ENCODE measurements at places on chromosomes 1 and 21. TPM values are rescaled to one million over a fixed set of nuclear protein-coding genes. Genes with fewer than 3 reads are reported as not detected.

DNA sequence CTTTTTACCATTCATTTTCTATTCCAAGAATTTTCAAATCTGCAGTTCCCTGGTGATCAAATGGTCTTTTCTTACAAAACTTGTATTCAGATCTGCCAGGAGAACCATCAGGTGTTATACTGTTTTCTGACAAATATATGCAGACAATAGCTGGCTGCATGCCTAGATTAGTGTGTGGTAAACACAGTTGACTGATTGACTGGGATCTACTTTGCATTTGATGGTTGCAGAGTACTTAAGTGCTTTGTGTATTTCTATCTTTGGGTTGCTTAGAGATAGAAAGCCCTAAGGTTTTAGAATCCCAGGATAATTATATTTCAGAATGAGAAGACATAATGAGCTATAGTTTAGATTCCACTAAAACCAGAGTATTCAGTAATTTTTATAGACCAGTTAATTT, 102.0 kb upstream of the CHODL start:
- no peaks in the 10 kb centered on the region for H3K27me3 ChIP-seq
- H3K4me3 ChIP-seq = no peak overlapping the region
- H3K4me1 ChIP-seq = no peaks in the 10 kb centered on the region
- H3K27ac ChIP-seq = no peak overlapping the region
- no peak for DNase-seq

Gene LEFTY2
- 24.5 TPM for total RNA-seq

Gene TMEM50B
- total RNA-seq = 107 TPM

- H3K27me3 ChIP-seq = no peaks in the 10 kb centered on the region
- DNase-seq = no peak
- H3K36me3 ChIP-seq = no peaks in the 10 kb centered on the region
- H3K27ac ChIP-seq = no peak overlapping the region
- no peaks in the 10 kb centered on the region for H3K4me1 ChIP-seq
- no peak overlapping the region for H3K4me3 ChIP-seq
Measured at GRCh38 chr1:52944566-52944965, 17.5 kb downstream of the SCP2 start.

DNA sequence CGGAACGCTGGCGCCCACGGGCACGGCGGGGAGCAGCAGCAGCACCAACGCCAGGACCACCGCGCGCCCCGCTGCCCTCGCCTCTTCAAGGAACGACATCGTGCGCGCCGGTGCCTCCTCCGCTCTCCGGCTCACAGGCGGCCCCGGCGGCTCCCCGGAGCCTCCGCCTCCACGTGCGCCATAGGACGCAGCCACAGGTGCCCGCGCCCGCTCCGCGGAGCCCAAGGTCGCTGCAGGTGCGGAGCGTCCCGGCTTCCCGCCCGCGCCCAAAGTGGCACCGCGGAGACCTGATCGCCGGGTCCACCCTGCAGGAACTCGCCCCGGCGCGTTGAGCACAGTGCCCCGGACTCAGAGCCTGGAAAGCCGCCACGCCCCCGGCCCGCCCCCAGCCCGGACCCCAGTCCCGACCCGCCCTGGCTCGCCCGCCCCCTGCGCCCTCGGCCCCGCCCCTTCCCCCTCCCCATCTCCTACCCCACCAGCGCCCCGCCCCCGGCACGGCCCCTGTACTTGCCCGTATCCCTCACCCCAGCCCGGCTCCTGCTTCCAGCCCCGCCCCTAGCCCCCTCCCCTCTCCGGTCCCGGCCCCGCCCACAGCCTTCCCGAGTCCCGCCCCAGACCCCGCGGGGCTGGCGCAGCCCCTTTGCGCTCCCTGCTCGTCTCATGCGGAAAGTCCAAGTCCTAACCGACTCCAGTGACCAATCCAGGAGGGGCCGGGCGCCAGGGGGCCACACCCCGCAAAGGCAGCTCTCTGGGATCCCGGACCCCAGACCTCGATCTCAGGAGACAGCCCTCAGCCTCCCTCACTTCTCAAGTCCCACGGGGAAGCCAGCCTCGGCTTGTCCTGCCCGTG, at the start of gene MEGF6:
Gene MEGF6, minus strand, starts transcription at position 339 of the 850 bp plus-strand sequence. Its CDS starts 240 bp downstream, at position 99.
- peak within 1 kb of the TSS; percentile 25 for H3K4me3 ChIP-seq
- peaks cover 11% of the 10 kb centered on the region for H3K4me1 ChIP-seq
- H3K36me3 ChIP-seq = no peaks in the 10 kb centered on the region
- H3K27ac ChIP-seq = no peak within 1 kb of the TSS
- peak; percentile 66 for DNase-seq

Gene IL20
- total RNA-seq = not detected

Gene CD1B
- not detected for total RNA-seq

DNA sequence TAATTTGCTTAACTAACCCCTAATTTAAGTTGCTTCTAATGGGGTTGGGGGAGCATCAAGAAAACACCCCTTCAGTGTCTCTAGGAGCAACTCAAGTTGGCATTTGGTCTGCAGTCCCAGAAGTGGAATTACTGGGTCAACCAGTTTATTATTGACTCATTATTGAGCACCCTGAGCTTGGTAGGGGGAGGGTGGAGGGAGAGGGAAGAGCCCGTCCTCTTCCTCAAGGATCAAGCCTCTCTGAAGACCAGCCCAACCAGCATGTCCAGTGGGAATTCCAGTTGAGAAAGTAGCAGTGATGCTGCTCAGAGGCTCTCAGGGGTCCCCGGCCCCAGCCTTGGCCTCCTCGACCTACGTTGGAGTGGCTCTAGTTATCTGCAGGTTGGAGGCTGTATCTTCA, 2.1 kb upstream of the PLA2G2F start:
- no peaks in the 10 kb centered on the region for H3K4me1 ChIP-seq
- no peak for DNase-seq
- H3K4me3 ChIP-seq = no peak overlapping the region
- H3K27me3 ChIP-seq = no peaks in the 10 kb centered on the region
- H3K36me3 ChIP-seq = no peaks in the 10 kb centered on the region

- peaks cover 45% of the 10 kb centered on the region for H3K4me1 ChIP-seq
- H3K36me3 ChIP-seq = no peaks in the 10 kb centered on the region
- no peak for DNase-seq
- H3K27ac ChIP-seq = no peak overlapping the region
Measured at GRCh38 chr1:23695667-23696066, 4.1 kb downstream of the RPL11 start.

- peaks cover 22% of the 10 kb centered on the region for H3K4me1 ChIP-seq
- no peaks in the 10 kb centered on the region for H3K36me3 ChIP-seq
- DNase-seq = peak; percentile 89
- H3K27me3 ChIP-seq = no peaks in the 10 kb centered on the region
- H3K27ac ChIP-seq = peak within 1 kb of the TSS; percentile 87
Measured at GRCh38 chr1:231626535-231626950, at the start of gene DISC1. Gene DISC1, plus strand, starts transcription at chr1:231626790. Its CDS starts 78 bp downstream, at chr1:231626868.

Gene CFAP126
- total RNA-seq = not detected

DNA sequence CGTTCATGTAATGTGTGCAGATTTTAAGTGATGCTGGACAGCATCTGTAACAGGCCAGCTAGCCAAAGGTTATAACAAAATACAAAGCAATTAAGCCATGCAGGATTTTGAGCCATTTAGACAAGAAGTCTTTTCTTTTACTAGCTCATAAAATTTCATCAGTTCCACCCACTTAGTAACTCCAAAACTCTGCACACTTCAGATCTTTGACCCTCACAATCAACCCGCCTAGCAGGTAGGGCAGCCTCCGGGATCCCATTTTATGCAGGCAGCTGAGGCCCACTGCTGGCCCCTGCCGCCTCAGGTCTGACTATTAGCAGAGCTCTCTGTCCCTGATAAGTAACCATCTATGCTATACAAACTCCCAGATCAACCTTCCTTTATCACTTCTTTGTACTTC, 9.2 kb downstream of the LBR start:
- H3K4me1 ChIP-seq = peaks cover 26% of the 10 kb centered on the region
- no peak overlapping the region for H3K4me3 ChIP-seq
- DNase-seq = peak; percentile 76

- H3K27ac ChIP-seq = no peak overlapping the region
- H3K4me1 ChIP-seq = no peaks in the 10 kb centered on the region
- H3K36me3 ChIP-seq = no peaks in the 10 kb centered on the region
- no peak overlapping the region for H3K4me3 ChIP-seq
Measured at GRCh38 chr1:21568006-21568746, 59.0 kb downstream of the ALPL start.

Gene KRTAP19-3
- total RNA-seq = not detected

DNA sequence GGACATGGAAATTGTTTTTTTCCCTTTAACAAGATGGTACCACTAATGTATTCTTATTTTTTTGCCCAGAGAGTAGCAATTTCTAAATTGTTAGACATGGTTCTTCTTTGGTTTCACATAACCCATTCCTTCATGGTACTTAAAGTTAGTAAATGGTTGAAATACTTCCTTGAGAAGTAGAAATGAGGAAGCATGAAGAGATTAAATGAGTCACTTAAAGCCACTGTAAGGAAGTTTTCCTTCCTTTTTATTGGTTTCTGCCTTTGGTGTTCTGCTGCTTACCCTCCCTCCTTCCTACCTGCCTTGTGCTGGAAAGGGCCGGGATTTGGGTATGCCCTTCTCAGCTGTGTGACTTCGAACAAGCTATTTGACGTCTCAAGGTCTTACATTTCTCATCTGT, 101.0 kb downstream of the KIF26B start:
- no peak overlapping the region for H3K27ac ChIP-seq
- H3K27me3 ChIP-seq = peaks cover 60% of the 10 kb centered on the region
- H3K36me3 ChIP-seq = no peaks in the 10 kb centered on the region
- no peaks in the 10 kb centered on the region for H3K4me1 ChIP-seq
- H3K4me3 ChIP-seq = no peak overlapping the region

Gene C1orf210
- 63.5 TPM for total RNA-seq

Gene RORC
- total RNA-seq = 32.9 TPM

GRCh38 chr1:57218487-57219079, 205.3 kb downstream of the DAB1 start:
- no peaks in the 10 kb centered on the region for H3K4me1 ChIP-seq
- no peaks in the 10 kb centered on the region for H3K27me3 ChIP-seq
- H3K27ac ChIP-seq = no peak overlapping the region
- no peak overlapping the region for H3K4me3 ChIP-seq
- no peaks in the 10 kb centered on the region for H3K36me3 ChIP-seq
- DNase-seq = no peak

Gene KIAA0040
- 35.5 TPM for total RNA-seq

GRCh38 chr21:36744560-36745231, 45.8 kb downstream of the SIM2 start:
- H3K4me1 ChIP-seq = peaks cover 8% of the 10 kb centered on the region
- peaks cover 48% of the 10 kb centered on the region for H3K27me3 ChIP-seq
- no peak for DNase-seq
- H3K27ac ChIP-seq = no peak overlapping the region
- H3K4me3 ChIP-seq = no peak overlapping the region

Gene LCE1E
- not detected for total RNA-seq

Data from transverse colon (tissue), 4 donors.